ENCODE measurements at places on chromosomes 1 and 21.

DNA sequence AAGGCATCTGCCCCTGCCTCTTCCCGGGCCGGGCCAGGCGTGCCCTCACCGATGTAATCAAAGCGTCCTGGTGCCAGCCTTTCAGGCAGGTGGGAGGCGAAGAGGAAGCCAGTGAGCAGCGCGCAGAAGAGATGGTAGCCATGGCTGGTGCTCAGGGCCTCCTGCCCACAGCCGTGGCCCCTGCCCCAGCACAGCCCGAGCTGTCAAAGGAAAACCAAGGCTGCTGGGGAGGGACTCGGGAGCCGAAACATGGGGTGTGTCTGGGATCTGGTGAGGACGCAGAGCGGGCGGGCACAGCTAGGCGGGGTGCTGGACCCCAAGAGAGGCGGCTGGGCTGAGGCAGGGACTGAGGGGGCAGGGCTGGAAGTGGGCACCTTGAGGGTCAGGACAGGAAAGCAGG lies 2.7 kb downstream of the BGLAP start:
- no peak for DNase-seq

DNA sequence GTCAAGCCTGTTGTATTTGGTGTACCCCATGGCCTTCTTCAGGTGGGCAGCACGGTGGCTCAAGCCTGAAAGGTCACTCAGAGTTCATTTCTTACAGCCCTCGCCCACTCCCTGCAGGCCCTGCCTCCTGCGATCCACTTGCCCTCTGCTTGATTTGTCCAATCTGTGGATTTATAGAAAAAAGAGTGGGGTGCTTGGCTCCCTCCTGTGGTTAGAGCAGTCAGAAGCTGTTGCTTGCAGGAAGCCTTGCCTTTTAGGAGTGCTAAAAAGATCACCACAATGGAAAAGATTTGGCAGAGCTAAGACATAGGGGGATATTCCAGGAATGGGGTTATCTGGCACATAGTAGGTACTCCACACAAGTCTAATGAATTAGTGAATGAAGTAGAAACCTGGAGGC lies 108.0 kb upstream of the TRABD2B start:
- DNase-seq, result no peak

DNA sequence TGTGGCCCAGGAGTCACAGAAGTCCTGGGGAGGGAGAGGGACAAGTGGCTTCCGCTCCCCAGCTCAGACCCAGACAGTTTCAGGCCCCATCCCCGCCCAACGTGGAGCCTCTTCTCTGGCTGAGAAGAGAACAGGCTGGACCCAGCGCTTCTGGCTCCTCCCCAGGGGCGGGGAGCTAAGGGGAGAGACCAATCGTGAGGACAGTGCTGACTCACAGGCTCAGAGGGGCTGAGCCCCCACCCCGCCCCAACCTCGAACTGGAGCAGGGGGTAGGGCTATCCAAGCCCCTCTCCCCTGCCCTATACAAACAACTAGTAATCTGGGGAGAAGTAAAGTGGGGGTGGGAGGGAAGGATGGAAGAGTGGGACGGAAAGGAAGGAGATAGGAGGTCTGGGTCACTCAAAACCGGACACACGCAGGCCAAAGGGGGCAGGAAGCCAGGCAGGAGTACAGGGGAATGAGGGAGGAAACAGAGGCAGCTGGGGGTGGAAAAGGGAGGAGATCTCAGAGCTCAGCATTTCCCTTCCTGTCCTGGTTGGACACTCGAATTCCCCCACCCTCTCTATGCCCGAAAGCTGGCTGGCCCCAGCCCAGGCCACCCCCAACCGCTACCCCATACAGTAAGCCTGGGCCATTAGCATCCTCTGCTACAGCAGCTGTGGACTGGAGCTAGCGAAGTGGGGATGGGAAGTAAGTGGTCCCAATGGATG lies at the start of gene SHC1:
Gene SHC1, minus strand, starts transcription at position 117 of the 710 bp plus-strand sequence. CDS start 221 bp downstream, outside the sequence.
- no peak for DNase-seq

GRCh38 chr1:246607462-246607861 lies 41.2 kb downstream of the CNST start:
- no peak for DNase-seq

GRCh38 chr1:155940482-155940992 lies 901 bp upstream of the RXFP4 start:
- DNase-seq, result no peak

GRCh38 chr21:45011426-45011825 lies 63.0 kb upstream of the ADARB1 start:
- DNase-seq, result no peak

- no peak for DNase-seq
Measured at GRCh38 chr1:31848381-31848897, 32.6 kb upstream of the SPOCD1 start.

DNA sequence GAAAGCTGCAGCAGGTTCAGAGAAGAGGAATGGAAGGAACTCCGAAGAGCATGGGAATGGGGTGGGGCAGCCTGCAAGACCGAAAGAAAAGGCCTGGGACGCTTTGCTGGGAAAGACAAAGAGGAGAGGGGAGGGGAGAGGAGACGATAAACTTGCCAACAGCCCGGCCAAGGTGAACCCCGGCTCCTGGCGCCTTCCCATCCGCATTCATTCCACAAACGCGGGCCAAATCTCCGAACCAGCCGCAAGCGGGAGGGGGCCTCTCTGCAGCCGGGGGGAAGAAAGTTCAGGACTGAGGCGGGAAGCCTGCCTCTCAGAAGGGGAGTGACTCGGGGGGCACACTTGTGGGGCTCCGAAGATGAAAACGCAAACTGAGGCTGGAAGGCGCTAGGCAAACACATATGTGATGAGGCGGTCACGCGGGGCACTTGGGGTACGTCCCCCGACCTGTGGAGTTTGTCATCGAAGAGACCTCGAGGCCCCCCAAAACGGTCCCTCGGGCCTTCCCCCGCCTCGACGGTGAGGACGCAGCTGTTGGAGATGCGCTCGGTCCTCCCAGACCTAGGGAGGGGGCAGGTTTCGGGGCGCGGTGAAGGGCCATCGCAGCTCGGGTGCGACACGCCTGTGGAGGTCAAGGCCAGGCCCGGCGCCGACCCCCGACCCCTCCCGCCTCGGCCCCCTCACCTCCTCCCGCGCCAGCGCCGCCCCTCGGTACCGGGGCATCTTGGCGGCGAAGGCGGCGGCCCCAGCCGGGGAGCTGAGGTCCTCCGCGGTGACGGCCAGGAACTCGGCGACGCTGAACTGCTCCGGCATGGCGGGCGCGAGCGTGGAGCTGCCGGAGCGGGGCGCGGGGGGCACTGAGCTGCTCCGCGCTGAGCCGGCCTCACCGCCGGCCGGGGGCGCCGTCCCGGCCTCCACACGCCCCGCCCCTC lies at the start of gene ASAP3:
Gene ASAP3, minus strand, starts transcription at position 859 of the 932 bp plus-strand sequence. Its CDS starts 46 bp downstream, at position 813.
- no peak for DNase-seq

- DNase-seq, result no peak
Measured at GRCh38 chr1:44842486-44842861, 579 bp downstream of the PTCH2 start.

DNA sequence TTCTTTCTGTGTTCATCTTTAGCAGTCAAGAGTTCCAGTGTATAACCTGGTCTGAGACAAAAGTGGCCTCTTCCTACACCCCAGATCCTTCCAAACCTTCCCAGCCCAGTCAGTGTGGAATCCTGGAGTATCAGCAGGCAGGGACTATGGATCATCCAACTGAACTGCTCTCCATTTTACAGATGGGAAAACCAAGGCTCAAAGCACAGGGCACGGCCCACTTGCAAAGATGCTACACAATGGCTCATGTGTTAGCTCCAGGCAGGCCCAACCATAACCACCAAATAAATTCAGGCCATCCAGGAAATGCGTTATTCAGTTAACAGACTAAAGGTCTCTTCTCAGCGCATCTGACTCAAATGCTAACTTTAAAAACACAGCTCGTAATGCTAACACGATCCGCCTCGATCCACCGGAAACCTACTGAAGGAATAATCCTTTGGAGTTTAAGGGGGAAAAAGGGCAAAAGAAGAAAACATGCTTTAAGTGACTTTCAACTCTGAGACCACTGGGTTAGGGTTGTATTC lies 7.1 kb downstream of the GLIS1 start:
- DNase-seq, result no peak

DNA sequence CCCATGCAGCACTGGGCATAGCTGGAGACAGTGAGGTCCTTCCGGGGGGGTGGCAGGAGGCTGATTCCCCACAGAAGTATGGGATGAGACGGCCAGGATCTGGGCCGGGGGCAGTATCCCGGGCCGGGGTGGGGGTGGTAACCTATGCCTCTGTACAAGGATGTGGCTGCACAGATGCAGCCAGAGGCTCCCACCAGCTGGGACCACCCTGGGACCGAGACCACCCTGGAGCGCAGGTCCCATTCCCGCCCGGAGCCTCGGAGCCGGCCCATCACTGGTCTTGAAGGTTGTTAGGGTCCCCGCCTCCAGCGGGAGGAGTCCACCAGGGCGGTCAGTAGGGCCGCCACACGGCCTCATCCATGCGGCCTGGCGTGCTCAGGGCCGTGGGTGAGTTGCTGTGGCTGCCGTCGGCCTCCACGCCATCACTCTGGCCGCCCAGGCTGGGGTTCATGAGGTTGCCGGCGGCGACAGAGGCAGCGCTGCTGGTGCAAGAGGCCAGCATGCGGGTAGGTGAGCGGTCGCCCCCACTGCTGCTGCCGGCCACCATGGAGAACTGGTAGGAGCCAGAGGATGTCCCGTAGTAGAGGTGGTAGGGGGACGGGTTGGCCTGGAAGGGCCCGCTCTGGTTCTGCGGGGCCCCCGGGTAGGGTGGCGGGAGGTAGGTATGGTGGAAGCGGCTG lies 28.1 kb downstream of the RUNX3 start:
- DNase-seq, result no peak

DNA sequence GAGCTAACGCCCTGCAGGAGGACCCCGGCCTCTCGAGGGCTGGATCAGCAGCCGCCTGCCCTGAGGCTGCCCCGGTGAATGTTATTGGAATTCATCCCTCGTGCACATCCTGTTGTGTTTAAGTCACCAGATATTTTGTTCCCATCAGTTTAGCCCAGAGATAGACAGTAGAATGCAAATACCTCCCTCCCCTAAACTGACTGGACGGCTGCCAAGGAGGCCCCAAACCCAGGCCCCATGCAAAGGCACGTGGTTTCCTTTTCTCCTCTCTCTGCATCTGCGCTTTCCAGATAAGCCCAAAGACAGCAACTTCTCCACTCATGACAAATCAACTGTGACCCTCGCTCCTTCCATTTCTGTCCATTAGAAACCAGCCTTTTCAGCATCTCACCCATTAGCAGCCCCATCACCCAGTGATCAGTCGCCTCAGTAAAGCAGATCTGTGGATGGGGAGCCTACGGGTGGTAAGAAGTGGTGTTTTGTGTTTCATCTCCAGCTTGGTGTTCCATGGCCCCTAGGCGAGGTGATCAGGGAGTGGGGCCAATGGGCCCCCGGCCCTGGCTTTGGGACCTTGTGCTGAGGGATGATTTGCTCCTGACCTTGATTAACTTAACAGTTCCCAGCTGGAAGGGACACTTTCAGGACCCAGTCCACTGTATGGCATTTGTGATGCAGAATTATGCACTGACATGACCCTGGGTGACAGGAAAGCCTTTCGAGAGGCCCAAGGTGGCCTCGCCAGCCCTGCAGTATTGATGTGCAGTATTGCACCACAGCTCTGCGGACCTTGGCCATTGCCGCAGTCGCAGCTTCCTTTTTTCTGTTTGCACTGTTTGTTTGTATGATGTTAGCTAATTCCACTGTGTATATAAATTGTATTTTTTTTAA lies 5.2 kb downstream of the NPPA start:
- peak; percentile 34 for DNase-seq

DNA sequence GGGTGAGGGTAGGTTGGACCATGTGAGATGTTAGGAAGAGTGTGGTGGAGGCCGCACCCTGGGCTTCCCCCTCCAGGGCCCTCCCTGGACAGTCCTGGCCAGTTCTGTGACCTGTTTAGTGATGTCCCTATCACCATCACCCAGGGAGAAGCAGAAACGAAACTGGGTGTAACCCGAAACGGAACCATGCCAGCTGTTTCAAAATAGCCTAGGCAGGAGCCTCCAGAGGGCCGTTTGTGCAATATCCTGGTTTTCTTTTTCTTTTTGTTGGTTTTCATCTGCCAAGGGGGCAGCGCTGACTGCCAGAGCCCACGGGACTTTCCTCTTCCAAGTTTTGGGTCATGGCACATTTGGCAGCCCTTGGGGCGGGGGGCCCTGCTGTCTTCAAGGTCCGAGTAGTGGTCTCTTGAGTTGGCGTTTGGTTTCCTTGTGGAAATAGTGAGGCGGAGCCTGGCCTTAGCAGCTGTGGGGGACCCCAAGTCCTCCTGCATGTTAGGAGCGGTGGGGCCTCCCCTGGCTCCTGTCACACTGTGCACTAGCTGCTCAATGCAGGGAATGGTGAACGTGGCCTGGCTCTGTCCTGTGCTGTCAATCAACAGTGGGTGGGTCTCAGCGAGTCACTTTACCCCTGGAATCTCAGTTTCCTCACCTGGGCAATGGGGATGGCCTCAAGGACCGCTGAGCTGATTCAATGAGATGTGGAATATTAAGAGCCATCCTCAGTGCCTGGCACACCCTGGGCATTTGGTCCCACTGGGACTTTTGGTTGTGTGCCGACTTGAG lies 90.7 kb downstream of the ARHGEF10L start:
- no peak for DNase-seq

DNA sequence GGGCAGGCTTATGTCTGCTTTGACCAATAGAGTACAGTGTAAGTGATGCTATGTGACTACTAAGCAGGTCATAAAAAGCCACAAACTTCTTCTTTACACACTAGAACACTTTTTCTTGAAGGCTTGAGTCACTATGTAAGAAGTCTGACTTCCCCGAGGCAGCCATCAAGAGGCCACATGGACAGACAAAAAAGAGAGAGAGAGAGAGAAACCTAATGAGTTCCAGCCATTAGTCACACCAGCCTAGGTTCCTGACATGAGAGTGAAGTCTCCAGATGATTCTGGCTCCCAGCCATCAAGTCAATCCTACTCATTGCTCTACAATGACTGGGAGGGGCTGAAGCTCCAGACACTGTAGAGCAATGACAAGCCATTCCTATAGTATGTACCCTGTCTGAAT lies 101.4 kb downstream of the LHX9 start:
- DNase-seq, result no peak

DNA sequence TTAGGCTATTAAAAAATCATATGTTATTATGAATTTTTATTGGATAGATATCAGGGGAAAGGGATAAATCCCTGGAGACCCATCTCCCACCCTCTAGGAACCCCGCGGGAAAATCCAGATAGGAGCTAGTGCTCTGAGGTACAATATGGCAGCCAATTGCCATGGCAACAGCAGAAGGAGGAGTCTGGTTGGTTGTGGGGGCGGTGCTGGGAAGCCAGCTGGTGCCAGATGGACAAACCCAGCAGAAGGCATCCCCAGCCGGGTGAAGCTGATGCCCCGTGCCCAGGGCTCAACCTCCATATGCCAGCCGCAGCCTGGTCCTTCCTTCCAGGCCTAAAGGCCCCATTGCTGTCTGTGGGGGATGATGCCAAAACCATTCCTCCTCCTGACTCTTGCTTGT lies 38.3 kb downstream of the RHBG start:
- no peak for DNase-seq

Measured in KG1 (cell line).